HS-5 (cell line): ENCODE measurements at places on chromosomes 5 and 9.

DNA sequence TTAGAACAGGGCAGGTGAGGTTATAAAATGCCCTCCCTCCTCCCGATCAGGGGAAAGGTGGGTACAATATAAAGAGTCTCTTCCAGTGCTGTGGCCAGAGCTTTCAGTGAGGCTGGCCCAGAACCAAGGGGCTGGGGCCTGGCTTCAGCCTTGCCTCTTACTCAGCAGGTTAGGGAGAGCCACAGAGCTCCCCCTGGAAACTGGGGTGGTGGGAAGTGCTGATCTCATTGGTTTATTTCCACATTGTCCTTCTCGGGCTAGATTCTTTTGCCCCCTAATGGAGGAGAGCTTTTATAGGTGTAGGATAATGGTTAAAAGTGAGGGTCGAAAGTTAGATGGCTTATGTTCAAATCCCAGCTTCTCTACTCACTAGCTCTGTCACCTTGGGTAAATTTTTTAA, 186.7 kb upstream of the TBC1D2 start:
- DNase-seq: no peak

DNA sequence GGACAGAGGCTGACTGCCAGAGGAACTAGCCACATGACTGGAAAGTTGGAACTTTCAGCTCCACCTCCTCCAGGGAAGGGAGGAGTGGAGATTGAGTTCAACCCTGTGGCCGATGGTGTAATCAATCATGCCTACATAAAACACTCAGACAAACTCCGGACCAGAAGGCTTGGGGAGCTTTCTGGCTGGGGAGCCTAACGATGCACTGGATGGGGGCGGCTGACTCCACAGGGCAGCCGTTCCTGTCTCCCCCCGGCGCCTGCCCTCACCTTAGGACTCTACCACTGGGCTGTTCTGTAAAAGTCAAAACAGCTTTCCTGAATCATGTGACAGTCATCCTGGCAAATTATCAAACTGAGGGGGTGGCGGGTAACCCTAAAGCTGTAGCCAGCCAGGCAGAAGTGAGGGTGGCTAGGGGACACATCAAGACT, 58.0 kb downstream of the GOLM1 start:
- no peak for DNase-seq

DNA sequence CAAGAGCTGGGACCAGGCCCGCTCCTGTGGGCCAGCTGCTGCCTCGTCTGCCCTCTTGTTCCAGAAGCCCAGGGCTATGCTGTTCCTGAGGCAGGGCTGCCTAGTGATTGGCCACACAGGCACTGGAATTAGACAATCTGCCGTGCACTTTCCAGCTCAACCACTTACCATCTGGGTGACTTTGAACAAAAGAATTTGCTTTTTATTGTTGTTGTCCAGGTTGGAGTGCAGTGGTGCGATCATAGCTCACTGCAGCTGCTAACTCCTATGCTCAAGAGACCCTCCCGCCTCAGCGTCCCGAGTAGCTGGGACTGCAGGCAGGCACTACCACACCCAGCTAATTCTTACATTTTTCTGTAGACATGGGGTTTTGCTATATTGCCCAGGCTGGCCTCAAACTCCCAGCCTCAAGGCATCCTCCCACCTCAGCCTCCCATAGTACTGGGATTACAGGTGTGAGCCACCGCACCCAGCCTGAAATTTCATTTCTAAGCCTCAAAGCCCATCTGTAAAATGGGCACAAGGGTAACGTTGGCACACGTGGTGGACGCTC, 1.2 kb upstream of the NEK6 start:
- DNase-seq: no peak

DNA sequence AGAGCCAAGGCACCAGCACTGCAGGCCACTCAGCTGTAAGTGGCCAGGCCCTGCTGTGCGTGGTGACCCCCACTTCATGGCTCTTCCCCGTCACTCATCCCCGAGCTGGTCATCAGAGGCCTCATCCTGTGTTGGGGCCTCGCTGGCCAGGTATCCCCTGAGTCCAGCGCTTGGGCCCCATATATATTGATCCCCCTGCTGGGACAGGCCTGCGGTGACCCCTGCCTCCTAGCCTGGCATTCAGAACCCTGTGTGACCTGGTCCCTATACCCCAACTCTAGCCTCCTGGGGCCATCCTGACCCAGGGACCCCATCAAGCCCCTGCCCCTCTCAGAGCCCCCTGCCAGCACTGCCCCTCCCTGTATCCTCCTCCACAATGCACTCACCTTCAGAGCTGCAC, 12.7 kb downstream of the GBGT1 start:
- DNase-seq: no peak
